Stimulated activated CD4-positive, alpha-beta T cell treated with anti-CD3 and anti-CD28 coated beads, Interleukin-4, amount 100 ng/mL, for 1 hour (primary cell): ENCODE measurements at places on chromosomes 7 and 10.

DNA sequence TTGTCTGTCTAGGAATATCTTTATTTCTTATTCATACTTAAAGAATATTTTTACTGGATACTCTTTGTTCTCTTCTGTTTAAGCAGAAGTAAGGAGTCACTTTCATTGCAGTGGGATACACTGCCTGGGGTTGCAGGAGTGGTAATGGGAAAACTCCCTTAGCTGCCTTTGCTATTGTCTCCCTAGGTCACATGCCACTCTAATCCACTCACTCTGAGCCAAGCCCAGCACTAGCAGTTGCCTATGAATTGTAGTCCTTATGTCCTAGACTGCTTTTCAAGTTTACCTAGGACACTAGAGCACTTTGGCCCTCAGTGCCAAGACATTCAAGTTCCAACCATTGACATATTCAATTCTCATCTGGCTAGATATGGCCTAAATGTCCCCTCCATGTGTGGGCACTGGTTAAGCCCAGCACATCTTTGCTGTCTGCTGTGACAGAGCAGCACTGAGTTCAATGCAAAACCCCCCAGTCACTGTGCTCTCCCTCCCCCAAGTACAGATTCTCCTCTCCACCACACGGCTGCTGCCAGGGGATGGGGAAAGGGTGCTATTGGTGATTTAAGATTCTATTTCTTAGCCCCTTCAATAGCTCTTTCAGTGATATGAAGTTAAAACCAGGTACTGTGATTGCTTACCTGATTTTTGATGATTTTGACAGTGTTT, 991.7 kb upstream of the KCND2 start:
- DNase-seq: no peak

GRCh38 chr10:48235501-48235900, 39.0 kb downstream of the FRMPD2 start:
- no peak for DNase-seq

DNA sequence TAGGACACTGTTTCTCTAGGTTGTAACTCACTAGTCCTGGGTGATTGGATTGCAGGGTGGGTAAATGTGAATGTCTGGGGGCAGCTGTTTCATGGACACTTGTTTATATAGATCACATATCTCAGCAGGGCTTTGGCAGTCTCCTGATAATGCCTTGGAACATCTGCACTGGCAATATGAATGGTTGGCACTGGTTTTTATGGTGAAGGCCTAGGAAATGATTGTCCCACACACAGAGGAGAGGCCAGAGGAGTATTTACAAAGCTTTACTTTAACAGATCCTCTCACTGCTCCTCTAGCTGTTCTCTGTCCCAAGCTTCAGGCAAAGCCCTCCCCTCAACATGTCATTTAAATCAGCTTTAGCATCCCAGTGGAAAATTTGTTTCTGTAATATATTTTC, 171.3 kb upstream of the STEAP4 start:
- no peak for DNase-seq

- DNase-seq: no peak
Measured at GRCh38 chr7:44280636-44280992, 44.8 kb downstream of the CAMK2B start.

- DNase-seq: no peak
Measured at GRCh38 chr7:158971214-158971613, 114.9 kb downstream of the DYNC2I1 start.

GRCh38 chr10:6722616-6723004, 142.5 kb upstream of the PRKCQ start:
- no peak for DNase-seq

DNA sequence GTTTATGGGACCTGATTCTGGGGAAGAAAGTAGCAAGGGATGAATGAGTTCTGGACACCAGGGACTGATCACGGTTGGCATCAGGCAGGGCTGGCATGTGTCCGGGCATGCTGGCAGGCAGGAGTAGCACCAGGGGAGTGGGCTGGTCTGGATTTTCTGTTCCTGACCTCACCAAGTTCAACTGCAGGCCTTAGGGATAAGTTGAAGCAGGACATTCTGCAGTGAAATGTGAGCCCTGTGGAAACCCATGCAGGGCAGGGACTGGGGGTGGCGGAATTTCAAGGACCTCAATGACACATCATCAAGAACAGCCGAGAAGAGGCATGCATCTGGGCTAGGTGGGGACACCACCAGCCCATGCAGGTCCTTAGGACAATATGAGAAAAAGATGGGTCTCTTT, 80.2 kb upstream of the ADAM12 start:
- no peak for DNase-seq
